ENCODE measurements at places on chromosomes 7 and 10. TPM values are rescaled to one million over a fixed set of nuclear protein-coding genes. Genes with fewer than 3 reads are reported as not detected.

Gene CLRN3
- not detected for polyA plus RNA-seq

Gene VAX1
- polyA plus RNA-seq: not detected

Gene PON3
- polyA plus RNA-seq: 17.0 TPM

Gene TRIM50
- 0.30 TPM for polyA plus RNA-seq

Gene ASB10
- not detected for polyA plus RNA-seq

Gene NEUROG3
- polyA plus RNA-seq: not detected

Gene NKX1-2
- not detected for polyA plus RNA-seq

Gene ADAM22
- polyA plus RNA-seq: 20.6 TPM

Gene CYP2C19
- not detected for polyA plus RNA-seq

Gene ANKMY2
- polyA plus RNA-seq: 31.8 TPM

Data from left lung (tissue), 14 donors.